IMR-90 (cell line): ENCODE measurements at places on chromosomes 4 and X. TPM values are rescaled to one million over a fixed set of nuclear protein-coding genes. Genes with fewer than 3 reads are reported as not detected.

DNA sequence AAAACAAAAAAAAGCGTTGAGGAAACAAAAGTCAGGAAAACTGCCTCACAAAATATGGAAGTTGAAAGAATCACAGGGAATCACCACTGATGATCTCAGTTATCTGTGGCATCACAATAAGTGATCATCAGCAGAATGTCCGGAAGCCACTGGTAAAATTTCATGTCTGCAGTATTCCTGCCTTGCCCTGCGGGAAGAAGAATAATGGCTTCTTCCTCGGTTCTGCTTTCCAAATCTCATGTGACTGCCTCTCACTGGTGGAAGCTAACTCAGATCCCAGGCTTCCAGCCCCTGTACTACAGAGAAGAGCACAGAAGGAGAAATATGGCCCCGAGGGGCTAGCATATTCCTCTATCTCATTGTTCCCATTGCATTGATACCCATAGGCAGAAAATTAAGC is 12.7 kb upstream of the ZNF330 start:
- no peak for DNase-seq

- DNase-seq = no peak
These were observed 22.7 kb downstream of the TACC3 start for GRCh38 chr4:1743975-1744374.

DNA sequence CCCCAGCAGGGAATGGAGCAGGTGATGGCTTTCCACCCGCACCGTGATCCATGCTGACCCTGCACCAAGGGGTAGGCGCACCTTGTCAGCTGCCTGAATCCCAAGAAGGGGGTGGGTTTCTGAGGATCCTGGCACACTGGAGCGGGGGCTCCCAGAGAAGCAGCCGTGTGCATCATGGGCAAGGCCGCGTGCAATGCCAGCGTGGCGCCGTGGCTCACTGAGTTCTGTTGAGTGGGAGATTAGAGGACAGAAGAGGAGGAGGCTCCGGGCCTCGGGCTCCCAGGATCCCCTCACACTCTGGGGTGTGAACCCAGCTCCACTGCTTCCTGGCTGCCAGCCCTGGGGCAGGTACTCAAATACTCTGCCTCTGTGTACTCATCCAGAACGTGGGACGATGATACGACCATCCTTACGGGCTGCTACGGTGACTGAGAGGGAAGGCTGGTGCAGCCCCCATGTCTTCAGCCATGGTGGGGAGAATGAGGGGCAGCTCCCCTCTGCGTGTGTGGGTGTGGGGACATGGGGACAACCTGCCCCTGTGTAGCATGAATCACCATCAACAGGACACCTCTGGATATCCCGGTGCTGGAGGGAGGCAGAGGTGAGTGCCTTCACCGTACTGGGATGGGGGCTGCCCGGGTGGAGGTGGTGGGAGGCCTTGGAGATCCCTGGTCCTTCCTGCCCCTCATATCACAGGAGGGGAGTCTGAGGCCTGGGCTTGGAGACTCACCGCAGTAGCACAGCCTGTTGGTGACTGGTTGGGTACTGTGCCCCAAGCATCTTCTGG is 52.6 kb downstream of the CPZ start:
- no peak for DNase-seq

GRCh38 chr4:3472411-3473141 is 9.5 kb downstream of the DOK7 start:
- DNase-seq = no peak

DNA sequence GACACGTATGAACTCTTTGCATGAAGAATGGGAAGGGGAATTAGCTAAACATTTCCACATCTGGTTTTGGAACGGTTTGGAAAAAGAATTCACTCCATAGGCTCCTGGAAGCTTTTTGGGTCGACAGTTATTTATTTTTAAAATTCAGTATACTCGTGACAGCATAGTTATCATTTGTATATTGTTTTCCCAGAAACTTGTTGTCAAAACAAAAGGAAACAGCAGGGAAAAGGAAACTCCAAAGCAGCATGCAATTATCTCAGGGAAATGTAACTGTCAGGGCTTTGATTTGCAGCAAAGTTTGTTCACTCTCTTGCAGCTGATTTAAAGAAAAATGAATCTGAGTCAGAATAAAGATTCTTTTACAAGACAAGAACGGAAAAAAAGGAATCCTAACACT is 86.5 kb downstream of the PLAC1 start:
- no peak for DNase-seq

DNA sequence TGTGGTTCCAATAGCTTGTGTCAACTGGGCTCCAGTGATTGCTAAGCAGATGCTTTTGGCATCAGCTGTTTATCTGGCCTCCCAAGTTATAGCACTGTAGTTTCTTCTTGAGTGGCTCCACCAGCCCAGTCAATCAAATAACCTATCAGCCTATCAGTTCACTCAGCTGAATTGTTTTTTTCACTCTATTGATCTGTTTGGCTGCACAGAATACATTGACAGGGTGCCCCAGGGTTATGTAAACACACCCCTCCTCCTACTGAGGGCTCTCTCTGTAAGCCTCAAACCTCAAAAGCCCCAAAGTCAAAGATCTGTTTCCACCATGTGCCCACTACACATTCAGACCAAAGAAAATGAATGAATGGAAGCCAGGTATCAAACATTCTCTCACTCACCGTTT is 214.0 kb downstream of the HS6ST2 start:
- no peak for DNase-seq

DNA sequence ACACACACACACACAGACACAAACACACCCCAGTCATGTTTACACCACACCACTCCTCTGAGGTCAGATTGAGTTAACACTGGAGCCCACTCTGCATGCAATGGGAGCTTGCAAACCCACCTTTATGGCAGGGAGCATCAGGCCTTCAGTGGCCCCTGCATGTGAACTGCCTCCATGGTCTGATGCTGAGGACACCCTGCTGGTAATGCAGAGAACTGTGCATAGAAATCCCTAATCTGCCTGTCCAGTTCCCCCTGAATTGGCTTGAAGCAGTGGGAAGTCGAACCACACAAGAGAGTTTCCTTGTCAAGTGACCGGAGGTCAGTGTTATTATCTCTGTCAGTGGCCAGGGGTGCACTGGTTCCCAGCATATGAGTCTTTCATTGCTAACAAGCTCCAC is 59.8 kb downstream of the ANOS1 start:
- DNase-seq = no peak

DNA sequence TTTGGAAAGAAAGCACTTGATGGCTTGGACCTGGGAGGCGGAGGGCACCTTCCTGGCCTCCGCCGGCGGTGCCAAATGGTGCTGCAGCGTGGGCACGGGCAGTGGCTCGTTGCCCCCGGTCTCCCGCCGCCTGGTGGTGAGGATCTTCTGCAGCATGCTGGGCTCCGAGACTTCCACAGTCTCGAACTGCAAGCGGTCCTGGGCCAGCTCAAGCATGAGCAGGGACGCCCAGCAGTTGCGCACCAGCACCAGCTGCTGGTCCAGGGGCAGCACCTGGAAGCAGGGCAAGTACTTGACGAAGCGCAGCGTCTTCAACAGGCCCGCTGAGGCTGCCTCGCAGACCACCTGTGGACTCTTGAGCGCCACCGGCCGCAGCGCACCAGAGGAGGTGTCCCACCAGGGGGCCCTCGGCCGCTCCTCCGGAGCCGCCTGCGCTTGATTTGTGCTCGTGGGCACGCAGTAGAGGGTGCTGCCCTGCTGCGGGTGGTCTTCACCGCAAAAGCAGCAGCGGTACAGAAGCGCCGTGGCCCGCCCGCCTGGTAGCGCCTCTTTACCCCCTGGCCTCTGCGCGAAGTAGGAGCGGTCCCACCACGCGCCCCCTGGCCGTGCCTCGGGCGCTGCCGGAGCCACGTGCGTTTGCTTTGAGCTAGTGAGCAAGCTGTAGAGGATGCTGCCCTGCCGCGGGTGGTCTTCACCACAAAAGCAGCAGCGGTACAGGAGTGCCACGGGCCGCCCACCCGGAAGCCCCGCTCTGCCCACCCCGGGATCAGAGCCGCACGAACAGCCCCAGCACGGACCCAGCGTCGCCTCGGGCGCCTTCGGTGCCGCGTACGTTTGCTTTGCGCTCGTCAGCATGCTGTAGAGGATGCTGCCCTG is 689 bp downstream of the NR0B1 start:
- DNase-seq = no peak

MUC7 gene
- not detected in 2 replicates for total RNA-seq

UGT2B11 gene
- not detected in 2 replicates for total RNA-seq

ASB12 gene
- total RNA-seq = not detected in 2 replicates

TIGD4 gene
- not detected in 2 replicates for total RNA-seq

BMX gene
- total RNA-seq = not detected in 2 replicates
